HepG2 (cell line): ENCODE measurements at places on chromosomes 1 and 21.

DNA sequence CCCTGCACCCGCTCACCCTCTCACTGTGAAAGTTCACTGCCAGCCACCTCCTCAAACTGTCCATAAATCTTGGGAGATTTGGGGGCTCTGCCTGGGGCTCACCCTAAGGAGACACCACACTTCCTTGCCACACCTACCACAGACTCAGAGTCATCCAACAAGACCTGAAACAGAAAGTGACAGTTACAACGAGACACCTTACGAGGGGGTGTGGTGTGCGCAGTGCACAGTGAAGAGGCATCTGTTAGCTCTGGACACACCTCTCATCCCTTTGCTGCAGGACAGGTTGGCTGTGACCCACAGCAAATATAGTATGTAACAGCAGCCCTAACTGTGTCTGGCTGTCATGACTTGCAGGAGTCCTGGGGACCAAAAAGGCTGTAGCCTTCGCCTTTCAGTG is 190.2 kb downstream of the NR5A2 start:
- DNase-seq, result no peak

DNA sequence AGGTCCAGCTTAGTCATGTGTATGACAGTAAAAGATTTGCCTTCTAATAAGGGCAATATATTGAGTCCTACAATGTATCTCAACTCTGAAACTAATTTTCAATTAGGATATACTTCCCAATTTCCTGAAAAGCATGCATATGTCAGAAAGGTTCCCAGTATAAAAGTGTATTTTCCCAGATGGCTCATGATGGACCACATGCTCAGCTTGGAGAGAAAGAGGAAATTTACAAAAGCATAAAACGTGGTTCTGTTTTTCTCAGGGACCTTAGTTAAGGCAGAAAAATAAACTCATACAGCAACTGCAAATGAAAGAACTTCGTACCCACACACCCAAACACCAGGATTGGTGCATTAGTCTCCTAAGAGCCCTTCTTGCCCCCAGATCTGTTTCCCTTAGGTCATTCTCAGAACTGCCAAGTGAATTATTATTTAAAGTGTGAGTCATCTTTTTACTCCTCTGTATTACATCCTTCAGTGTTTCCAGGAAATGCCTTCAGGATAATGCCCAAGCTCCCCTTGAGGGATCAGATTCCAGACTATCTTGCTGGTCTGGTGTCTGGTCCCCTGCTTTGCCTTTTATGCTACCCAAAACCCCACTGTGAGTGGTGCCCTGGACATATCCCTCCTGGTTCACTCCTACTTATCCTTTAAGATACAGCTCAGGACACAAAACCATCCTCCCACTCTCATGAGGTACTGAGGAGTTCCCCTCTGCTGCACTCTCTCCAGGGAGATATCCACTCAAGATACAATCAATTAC is 57.4 kb downstream of the SSX2IP start:
- no peak for DNase-seq

DNA sequence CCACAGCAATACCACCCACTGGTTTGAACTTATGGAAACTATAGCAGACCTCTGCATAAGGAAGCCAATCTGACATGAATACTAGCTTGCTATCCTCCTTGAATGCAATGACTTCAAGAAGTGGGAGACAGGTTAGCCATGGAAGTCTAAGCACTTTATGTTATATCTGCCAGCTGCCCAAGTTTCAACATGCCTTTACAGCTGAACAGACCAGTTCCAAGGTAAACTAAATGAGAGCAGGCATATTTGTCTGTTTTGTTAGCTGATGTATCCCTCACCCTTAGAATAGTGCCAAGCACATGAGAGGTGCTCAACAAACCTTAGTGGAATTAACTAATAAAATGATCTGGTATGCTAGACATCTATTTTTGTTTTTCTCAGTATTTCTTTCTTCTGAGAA is 65.1 kb downstream of the ALG14 start:
- no peak for DNase-seq

DNA sequence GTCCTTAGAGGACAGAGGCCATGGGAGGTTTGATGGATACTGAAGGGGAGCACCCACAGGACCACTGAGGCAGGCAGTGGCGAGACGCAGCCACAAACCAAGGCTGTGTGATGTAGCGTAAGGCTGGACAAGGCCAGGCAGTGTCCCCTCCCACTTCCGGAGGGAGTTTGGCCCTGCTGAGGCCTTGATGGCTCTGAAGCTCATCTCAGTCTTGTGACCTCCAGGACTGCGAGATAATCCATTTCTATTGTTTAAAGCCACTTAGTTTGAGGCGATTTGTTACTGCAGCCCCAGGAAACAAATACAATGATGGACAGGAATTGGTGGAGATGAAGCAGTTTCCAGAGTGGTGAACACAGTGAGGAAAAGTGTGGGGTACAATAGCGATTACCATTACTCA is 15.3 kb downstream of the PIGP start:
- no peak for DNase-seq

DNA sequence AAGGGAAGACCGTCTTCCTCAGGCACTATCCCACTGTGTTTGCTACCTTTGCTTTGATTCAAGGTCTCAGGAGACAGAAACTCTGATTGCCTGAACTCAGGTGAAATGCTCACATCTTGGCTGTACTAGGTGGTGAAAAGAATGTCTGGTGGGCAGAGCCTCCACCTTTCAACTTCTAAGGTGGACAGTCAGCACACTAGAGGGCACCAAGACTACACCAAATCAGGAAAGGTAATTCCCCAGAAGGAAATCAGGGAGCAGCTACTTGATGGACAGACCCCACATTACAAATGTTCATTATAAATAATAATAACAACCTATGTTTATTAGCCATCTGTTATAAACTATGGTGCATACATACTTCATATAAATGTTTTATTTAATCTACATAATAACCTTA is 220.9 kb downstream of the ATG4C start:
- DNase-seq, result peak; percentile 3

- peak; percentile 63 for DNase-seq
Measured at GRCh38 chr21:34887725-34888568, 161.2 kb downstream of the RUNX1 start.

DNA sequence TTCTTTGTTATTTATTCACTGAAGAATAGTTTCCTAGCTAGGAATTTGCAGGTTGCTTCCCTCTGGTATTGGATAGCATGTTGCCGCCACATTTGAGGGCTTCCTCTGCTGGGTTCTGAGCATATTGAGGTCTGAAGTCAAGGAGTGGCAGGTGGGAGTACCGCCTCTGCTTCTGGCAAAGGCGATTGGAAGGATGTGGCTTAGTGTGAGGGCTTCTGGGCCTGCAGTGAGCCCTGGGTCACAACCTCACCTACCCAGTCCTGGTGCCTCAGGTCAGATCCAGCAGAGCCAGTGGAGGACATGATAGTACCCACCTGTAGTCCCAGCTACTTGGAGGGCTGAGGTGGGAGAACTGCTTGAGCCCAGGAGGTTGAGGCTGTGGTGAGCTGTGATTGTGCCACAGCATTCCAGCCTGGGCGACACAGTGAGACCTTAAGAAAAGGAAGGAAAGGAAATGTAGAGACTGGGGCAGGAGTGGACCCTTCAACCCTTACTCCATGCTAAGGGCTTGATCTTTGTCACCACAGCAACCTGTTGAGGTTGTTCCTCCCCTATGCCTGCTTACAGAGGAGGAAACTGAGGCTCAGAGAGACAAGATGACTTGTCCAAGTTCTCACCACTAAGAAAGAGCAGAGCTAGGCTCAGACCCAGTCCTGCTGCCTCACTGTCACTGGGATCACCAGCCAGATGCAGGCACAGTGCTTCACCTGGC is 22.8 kb downstream of the A3GALT2 start:
- DNase-seq, result no peak

- DNase-seq, result peak; percentile 75
Measured at GRCh38 chr1:93753791-93754763, 72.4 kb upstream of the BCAR3 start.

- no peak for DNase-seq
Measured at GRCh38 chr1:22296701-22297591, 154.0 kb upstream of the WNT4 start.
